ENCODE measurements at places on chromosomes 1 and 21.
A peak's percentile ranks its signal among the peaks of the same experiment; 100 is the strongest.

DNA sequence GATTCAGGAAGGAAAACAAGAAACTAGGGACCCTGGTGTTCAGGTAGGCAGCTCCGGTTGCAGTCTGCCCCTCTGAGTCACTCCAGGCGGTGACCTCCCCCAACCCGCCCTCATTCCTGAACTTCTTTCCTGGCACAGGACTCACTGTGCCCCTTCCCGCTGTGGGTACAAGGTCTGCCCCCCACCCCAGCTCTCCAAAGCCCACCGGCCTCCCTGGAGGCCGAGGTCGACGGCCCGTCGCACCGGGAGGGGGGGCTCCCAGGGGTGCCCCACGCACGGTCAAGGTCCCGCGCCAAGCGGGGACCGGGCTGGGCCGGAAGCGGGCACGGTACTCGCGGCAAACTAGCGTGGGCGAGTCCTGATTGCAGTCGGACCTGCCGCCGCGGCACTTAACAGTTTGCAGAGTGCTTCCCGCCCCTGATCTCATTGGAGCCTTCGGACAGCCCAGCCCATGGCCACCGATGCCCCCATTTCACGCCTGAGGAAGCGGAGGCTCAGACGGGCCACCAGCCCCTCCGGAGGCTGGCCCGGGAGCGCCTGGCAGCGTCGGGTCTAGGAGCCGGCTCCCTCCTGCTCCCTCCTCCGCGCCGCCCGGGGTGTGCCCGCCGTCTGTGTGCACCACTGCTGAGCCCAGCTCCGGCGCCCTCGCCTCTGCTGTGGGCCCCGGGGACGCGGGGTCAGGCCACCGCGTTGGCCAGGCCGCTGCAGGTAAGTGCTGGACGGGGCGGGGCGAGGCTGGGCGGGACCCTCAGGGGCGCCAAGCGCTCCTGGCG is at the start of gene GJB3:
GJB3 (plus strand) TSS at position 144 of the 773 bp plus-strand sequence. CDS start 3,549 bp downstream, outside the sequence.
- DNase-seq: no peak

DNA sequence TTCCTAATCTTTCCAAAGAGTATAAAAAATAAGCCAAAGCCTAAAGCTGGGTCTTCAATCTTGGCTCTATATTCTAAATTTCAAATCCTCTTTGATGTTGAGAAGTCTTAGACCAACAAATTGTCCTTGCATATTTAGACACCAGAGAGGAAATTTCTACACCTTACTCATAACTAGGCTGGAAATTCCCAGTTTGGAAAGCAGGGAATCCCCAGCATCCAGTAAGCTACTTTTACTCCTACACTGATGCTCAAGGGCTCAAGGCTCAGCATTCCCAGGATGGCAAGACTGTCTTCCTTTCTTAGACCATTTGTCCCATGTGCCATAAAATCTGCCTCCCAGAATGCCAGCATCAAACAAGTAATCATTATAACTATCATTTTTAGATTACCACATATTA is 28.3 kb downstream of the PRDX6 start:
- DNase-seq: no peak

GRCh38 chr1:24047110-24047477 is 64.8 kb downstream of the MYOM3 start:
- no peak for DNase-seq

GRCh38 chr1:27569088-27569460 is 34.9 kb downstream of the AHDC1 start:
- DNase-seq: no peak

DNA sequence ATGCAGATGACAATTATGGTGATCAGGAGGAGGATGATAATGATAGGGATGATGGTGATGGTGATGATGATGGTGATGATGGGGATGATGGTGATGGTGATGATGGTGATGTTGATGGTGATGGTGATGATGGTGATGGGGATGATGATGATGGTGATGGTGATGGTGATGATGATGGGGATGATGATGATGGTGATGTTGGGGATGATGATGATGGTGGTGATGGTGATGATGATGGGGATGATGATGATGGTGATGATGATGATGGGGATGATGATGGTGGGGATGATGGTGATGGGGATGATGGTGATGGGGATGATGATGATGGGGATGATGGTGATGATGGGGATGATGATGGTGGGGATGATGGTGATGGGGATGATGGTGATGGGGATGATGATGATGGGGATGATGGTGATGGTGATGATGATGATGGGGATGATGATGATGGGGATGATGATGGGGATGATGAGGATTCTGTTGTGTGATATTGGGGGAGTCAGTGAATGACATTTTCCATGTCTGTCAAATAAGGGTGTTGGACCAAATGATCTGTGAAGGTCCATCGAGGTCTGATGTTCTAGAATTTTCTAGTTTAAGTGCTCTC is 65.6 kb upstream of the RPL11 start:
- no peak for DNase-seq

- DNase-seq: no peak
Observed at GRCh38 chr1:228150461-228151179, 890 bp downstream of the GJC2 start.

DNA sequence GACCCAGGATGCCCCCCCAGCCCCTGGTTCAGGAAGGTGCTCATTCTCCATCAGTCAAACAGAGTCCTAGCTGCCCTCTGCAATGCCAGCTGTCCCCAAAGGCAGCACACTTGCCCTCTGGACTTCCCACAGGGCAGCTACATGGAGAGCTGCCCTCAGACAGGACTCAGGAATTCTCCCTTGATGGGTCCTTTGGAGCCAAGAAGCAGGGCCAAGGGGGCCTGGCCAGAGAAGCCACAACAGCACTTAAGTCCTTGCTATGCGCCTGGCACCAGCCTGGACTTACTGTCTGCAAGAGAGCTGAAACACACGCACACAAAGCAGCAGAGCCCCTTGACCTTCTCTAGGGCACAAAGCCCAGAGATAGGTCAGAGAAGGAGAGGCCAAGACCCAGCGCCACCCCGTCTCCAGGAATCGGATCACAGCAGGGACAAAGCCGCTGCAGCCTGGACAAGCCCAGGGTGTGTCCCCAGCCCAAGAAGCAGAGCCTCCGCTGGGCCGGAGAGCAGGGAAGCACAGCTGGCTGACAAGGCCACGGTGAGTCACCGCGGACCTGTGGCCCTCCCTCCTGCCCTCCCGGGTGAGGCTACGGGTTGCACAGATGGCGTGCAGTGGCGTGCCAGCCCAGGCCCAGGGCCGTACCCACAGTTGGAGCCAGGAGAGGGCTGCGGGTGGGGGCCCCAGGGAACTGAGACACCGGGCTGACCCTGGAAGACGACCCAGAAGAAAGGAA is 1.7 kb downstream of the WNT9A start:
- no peak for DNase-seq

GRCh38 chr1:175477786-175478185 is 265.6 kb downstream of the TNR start:
- DNase-seq: no peak

- DNase-seq: no peak
Observed at GRCh38 chr1:194931166-194931565, 1677.1 kb downstream of the KCNT2 start.

DNA sequence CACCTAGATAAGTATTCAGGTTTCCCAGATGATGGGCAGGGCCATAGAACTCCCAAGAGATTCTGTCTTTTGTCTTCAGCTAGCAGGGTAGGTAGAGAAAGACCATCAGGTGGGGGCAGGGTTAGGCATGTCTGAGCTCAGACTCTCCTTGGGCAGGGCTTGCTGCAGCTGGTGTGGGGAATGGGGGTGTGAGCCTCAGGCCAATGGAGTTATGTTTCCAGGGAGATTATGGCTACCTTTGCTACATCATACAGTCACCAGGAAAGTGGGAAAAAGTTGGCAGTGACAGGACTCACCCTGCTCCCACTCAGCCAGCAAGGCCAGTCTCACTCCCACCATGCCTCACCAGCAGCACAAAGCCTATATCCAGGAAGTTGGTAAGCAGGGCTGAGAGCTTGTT is 77.8 kb downstream of the DRAM2 start:
- no peak for DNase-seq

GRCh38 chr1:231950331-231951128 is 323.9 kb downstream of the DISC1 start:
- no peak for DNase-seq

GRCh38 chr1:18711536-18712251 is 81.0 kb downstream of the PAX7 start:
- no peak for DNase-seq

GRCh38 chr1:119680723-119681122 is 31.0 kb upstream of the PHGDH start:
- no peak for DNase-seq

DNA sequence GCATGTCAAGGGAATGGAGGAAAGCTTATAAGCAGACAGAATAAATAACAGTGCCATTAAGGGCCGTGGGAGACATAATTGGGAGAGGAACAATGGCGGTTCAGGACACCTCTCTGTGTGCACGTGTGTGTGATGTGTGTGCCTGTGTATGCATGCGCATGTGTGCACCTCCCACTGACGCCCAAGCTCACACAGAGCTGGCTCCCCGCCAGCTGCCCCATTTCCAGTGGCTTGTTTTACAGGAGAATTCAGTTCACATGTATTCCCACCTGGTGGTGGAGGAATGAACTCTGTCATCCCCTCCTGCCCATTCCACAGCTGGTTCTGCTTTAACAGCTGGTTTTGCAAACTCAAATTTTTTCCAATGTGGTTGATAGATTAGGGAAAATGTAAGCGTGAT is 262.2 kb downstream of the AJAP1 start:
- DNase-seq: no peak

GRCh38 chr1:1758692-1759455 is 19.4 kb downstream of the NADK start:
- DNase-seq: no peak

GRCh38 chr1:196144588-196144987 is 463.7 kb downstream of the KCNT2 start:
- no peak for DNase-seq

DNA sequence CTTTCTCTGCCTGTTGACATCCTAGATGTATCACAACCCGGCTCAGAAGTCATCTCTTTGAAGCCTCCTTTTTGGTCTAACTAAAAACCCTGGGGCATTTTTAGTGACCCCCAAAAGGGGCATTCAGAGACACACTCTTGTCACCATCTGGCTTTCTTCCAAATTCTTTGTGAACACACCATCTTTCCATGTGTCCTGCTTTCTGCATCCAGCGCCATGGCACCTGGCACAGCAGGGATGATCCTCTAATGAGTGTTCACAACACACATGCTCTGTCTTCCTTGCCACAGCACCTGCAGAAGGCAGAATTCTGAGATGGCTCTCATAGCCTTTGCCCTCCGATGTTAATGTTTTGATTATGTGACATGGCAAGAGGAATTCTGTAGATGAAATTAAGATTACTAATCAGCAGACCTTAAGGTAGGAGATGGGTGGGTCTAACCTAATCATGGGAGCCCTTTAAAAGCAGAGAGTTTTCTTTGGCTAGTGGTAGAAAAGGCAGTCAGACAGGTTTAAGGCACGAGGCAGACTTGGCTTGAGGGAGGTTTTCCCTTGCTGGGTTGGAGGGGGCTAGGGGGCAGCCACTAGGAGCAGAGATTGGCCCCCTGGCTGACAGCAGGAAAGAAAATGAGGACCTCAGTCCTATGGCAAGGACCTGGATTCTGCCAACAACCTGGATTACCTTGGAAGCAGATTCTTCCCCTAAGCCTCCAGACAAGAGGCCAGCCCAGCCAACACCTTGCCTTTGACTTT is 4.9 kb upstream of the TMEM61 start:
- DNase-seq: peak; percentile 46

GRCh38 chr1:22930240-22930912 is 42.3 kb downstream of the LACTBL1 start:
- no peak for DNase-seq

DNA sequence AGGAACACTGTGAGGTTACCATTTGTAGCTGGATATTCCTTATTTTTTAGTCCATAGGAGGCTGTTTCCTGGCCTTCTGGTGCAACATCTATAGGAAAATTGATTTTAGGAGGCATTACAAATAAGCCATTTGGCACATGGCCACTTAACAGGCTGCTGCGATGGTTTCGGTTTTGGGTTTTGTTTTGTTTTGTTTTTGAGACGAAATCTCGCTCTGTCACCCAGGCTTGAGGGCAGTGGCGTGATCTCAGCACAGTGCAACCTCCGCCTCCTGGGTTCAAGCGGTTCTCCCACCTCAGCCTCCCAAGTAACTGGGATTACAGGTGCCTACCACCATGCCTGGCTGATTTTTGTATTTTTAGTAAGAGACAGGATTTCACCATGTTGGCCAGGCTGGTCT is 20.1 kb upstream of the LRRC8D start:
- DNase-seq: no peak

DNA sequence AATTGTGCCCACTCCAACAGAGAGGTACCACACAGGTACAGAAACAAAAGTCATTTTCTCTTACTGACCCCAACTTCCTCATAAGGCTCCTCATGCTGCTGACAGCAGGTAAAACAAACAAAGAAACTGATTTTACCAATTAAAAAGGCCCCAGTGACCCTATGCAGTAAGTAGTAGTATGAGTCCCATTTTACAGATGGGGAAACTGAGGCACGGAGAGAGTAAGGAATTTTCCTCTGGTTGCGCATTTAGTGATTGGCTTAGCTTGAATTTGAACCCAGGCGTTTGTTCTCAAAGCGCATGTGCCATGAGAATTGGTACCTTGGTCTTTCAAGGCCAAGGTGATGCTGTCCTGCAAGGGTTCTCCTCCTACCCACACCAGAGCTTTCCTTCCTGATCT is 66.1 kb upstream of the ZBTB40 start:
- no peak for DNase-seq

- DNase-seq: no peak
Observed at GRCh38 chr1:12712076-12712475, 3.8 kb upstream of the AADACL3 start.

- no peak for DNase-seq
Observed at GRCh38 chr1:77385551-77385950, 103.7 kb downstream of the AK5 start.

- no peak for DNase-seq
Observed at GRCh38 chr1:42006836-42007235, 88.1 kb upstream of the HIVEP3 start.

DNA sequence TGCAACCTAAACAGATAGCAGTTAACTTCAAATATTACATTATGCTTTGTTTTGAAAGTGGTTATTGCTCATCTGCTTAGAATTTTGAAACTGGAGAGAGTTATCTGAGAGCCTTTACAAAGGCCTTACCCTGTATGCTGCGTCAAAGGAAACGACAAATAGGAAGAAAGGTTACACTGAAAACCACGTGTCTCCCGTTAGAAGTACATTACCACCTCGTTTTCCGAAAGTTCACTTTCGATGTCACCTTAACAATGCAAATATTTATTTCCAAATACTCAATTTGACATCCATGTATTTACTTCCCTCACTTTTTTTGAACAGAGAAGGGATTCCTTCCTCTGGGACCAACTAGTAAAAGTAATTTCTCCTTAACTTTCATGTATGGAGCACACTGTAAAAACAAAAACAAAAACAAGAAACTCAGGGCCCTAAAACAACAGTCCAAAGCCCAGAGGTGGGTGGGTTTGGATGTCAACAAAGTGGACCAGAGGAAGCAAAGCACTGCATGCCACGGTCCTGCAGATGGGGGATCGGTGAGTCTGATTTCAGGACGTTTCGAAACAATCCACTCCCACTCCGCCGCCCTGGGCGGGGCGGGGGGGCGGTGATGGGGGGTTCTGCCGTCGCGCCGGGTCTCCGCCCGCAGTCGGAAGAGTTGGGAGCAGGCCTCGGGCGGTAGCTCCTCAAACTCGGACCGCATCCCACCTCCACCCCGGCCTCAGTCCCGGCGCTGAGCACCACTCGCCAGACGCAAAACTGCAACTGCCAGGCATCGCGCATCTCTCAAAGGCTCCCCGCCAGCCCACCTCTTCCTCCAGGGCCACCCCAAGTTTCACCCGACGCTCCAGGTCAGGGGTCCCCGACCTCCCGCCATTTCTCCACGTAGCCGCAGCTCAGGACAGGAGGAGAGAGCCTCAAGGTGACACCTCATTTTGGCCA is 841 bp downstream of the ADSS2 start:
- no peak for DNase-seq
